ENCODE measurements at places on chromosomes 2 and 18.

DNA sequence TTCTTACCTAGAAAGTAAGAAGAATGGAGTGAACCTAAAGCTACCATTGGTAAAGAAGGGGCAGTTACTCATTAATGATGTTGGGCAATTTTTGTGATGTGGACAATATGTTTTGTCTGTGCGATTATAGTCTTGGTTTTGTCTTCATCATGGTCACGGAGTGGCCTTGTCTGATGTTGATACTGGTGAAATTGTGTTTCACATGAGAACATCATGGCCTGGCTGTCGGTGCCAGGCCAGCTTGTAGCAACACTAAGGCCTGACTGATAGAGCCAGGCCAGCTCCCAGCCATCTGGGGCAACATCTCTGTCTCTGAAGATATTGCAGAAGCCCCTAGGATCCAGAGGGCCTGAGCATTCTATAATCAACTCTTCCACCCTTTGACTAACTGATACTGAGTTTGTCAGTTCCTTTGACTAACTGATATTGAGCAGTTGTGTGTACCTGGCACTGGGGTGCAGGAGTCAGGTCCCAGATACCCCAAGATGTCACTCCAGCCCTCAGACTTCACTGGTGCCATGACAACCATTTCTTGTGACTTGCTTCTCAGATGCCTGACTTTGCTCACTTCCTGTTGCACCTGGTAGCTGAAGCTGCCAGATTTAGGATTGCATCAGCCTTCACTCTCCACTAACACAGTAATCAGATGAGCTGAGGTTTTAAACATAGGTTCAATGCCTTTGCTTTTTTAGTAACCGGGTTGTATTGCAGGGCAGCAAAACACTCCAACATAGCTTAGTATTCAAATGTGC is 62.5 kb downstream of the RPIA start:
- DNase-seq: no peak

GRCh38 chr2:98028101-98028561 is 32.4 kb upstream of the TMEM131 start:
- DNase-seq: no peak

DNA sequence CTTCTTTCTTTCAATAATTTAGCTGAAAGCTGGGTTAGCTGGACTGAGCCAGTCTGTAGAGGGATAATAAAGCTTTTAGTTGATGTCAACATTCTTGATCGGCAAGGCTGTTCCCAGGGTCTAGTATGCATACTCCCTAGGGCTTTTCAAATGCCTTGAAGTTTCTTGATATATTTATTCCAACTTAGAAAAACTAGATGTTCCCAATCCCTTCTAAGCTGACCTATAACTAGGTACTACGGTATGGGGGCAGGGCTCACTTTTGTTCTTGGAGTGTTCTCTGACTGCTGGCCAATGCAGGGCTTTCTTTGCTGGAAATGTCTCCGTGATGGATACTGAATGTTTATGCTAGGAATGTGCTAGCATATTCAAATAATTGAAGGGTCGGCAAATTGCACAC is 258.6 kb upstream of the TANK start:
- DNase-seq: no peak

GRCh38 chr2:43124687-43125057 is 101.7 kb downstream of the ZFP36L2 start:
- DNase-seq: no peak

DNA sequence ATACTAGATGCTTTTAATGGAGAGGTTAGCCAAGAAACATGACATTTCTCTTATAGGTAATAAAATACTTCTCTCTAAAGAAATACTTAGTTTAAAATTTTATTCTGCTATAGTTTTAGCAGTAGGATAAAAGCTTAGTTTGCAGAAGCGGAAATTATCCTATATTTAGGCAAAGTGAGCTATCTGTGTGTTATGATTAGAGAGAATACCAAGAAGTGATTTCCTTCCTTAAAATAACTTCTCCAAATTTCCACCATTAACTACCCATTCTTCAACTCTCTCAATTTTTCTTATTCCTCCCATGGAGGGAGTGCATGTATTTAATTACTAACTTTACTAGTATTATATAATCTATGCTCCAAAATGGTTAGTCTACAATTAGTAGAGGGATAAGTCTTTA is 15.8 kb upstream of the IL1RL1 start:
- no peak for DNase-seq

GRCh38 chr2:13046557-13047165 is 329.9 kb downstream of the TRIB2 start:
- peak; percentile 2 for DNase-seq

DNA sequence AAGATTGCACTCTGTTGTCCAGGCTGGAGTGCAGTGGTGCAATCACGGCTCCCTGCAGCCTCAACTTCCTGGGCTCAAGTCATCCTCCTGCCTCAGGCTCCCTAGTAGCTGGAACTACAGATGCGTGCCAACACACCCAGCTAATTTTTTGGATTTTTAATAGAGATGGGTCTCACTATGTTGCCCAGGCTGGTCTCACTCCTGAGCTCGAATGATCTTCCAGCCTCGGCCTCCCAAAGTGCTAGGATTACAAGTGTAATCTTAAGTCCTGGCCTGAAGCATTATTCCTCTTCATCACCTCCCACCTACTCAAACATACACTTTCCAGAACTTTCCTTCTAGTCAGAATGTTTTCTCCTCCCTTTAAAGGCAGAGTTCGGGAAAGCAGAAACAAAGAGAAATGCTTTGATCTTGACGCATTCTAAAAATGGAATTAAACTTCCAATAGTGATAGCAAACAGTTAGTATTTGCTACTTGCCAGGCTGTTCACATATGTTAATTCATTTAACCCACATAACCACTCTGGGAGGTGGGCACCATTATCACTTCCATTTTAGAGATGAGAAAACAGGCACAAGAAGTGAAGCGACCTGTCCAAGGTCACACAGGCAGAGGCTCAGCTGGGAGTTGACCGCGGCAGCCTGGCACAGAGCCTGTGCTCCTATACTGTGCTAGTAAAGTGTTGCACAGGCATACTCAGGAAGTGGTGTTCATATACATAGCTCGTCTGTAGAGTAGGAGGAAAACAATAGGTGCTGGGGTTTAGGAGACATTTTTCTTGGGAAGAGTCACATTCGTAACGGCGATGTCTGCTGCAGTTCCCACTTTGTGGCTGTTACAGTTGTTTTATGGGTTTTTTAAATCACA is 24.6 kb downstream of the TEX44 start:
- DNase-seq: no peak

DNA sequence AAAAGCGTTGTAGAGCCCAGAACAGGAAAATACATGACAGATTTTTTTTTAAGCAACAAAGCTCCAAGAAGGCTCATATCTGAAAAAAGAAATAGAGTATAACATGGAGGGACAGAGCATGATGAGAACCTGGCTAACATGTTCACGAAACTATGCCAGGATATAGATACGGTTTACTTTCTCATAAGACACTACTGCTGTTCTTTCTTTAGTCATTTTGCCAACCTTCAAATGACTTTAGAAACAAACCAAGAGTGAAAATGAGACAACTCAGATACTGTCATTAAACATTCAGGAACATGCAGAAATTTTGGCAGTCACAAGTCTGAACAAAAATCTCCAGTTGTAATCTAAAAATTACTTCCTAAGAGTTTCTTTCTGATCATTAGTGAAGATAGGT is 14.3 kb downstream of the LPIN2 start:
- DNase-seq: no peak

GRCh38 chr2:102801858-102802699 is 40.2 kb downstream of the TMEM182 start:
- no peak for DNase-seq

GRCh38 chr2:235666213-235666781 is 172.5 kb downstream of the AGAP1 start:
- DNase-seq: peak; percentile 52

GRCh38 chr2:63628403-63628942 is 39.7 kb downstream of the MDH1 start:
- DNase-seq: no peak

DNA sequence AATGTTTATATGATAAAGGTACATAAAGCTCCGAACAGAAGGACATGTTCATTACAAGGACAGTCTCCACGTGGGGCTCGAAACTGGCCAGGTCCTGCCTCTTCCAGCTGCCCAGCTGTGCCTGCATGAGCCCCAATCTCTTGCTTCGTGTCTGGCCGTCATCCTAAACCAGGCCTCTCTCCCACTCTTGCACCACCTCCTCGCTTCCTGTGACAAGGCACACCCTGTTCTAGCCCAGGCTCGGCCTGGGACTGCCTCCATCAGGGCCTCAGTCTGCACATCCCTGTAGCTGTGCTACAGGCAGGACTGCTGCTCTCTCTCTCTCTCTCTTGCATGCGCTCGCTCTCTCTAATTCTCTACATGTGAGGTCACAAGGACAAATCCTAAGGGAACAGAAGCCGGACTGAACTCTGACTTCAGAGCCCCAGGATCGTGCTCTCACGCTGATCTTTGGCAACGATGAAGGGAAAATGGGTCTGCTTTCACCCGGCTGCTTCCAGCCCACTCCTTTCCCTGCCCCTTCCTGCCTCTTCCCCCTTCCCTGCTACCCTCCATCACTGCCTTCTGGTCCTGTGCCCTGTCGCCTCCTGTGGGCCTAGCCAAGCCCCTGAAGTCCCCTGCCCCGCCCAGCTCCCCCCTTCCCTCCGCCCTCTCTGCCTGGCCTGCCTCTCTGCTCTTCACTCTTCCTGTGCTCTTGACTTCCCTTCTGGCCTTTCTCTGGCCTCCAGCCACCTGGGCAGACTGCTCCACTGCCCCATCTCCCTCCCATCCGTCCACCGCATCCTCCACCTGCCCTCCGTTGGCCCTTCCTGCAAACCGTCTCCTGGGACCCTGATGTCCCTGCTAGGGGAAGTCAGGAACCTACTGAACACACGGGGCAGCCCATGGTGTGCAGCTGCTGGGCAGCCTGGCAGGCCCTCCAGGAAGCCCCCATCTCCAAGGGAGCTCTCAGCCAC is 7.8 kb upstream of the GPR55 start:
- DNase-seq: no peak

DNA sequence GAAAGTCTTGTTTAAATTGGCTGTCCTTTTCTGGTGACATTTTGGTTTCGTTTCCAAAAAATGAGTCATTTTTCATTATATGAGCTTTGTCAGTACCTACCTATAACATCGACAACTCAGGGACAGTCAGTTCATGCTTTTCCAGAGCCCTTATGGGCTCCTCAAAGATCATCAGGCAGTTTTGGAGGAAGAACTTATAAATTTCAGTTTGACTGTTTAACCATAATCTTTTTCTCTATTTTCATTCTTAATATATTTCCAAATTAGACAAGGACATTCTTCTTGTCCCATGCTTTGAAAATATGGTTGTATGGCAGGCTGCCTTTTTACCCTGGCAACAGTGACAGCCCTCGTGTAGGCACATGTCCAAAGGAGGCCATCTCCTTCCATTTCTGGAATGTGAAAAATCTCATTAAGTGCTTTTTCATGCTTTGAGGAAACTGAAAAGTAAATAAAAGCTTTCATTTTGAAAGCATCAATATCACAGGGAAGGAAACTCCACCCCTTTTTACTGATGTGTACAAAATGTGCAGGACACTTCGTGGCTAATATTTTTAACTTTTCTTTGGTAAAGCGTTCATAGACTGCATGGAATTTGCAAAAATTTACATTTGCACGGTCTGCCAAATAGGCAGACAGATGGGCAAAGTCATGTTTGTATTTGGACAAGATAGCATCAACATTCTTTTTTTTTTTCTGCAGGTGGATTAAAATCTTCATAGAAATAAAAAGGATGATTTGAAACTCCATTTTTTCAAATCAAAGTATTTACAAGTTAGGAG is 7.2 kb upstream of the PROC start:
- no peak for DNase-seq

- no peak for DNase-seq
Measured at GRCh38 chr2:55420439-55420725, 726 bp upstream of the CCDC88A start.

DNA sequence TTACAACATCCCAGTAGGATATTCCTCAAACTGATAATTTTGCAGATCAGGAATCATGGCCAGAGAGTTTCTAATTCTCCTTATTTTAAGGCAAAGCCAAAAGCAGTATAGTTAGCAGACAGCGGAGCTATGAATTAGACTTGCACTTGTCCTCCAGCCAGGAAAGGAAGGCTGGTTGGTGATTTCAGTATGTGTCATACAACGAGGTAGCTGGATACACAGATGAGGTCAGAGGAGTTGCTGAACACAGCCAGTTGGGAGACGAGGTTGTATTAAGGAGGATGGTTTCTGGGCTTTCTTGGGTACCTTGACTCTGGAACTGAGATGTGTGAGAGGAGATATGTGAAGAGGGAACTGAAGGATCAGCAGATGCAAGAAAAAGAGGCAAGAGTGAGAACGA is 185.2 kb downstream of the SOX11 start:
- DNase-seq: no peak

DNA sequence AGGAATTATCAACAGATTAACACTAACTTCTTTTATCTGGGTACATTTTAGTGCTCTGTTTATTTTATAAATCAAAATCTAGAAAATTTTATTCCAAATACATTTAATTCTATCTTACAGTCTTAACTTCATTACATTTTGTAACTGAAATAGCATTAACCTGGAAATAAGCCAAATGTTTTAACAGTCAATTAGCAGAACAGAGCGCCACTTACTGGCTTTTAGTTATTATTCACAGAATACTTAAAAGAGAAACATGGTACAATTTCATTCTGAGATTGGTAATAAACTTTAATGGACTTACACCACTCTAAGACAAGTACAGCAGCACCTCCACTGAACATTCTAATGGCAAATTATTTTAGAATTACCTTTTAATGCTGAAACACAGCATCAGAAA is 38.6 kb downstream of the SS18 start:
- no peak for DNase-seq

- no peak for DNase-seq
Measured at GRCh38 chr2:128377071-128377910, 58.6 kb upstream of the HS6ST1 start.

DNA sequence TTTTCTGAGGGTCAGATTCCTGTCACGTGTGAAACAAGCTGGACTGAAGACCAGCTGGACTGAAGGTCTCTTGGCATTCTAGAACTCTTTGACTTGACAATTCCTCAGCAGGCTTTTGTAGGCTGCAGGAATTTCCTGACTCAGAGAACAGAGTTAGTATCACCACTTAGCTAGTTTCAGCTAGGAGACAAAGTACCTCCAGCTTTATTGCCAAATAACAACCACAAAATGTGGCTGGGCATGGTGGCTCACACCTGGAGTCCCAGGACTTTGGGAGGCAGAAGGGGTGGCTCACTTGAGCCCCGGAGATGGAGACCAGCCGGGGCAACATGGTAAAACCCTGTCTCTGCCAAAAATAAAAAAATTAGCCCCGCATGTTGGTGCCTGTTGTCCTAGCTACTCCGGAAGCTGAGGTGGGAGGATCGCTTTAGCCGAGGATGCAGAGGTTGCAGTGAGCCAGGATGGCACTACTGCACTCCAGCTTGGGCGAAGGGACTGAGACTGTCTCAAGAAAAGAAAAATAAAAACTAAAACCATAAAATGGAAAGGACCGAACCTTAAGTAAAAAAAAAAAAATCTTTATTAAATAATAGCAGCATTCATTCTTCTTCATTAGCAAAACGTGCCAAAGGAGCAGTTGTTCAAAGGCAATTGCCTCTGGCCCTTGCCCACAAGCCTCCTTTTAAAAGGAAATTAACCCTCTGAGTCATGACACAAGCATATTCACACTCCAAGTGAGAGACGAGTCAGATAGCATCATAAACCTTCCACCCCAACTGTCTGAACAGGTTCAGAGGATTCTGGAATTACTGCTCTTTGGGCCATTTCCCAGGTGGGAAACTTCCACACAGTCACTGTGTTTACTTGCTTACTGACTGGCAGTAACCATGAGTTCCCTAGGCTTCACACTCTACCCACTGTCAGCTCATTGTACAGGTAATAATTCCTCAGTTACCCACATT is 88.9 kb downstream of the MYL12B start:
- no peak for DNase-seq
